ENCODE measurements at places on chromosomes 11 and 22. TPM values are rescaled to one million over a fixed set of nuclear protein-coding genes. Genes with fewer than 3 reads are reported as not detected.

Gene BCR
- 38.2 TPM for total RNA-seq

Gene OVCH2
- total RNA-seq, result 5.3 TPM

Gene AP1B1
- 57.2 TPM for total RNA-seq

Gene FUT4
- total RNA-seq, result 12.4 TPM

Gene HOATZ
- not detected for total RNA-seq

Gene TSKU
- total RNA-seq, result 19.0 TPM

Gene ROBO4
- total RNA-seq, result 25.2 TPM

Gene CHST1
- 5.7 TPM for total RNA-seq

Gene PAX6
- total RNA-seq, result 0.06 TPM

Gene RRP7A
- 26.3 TPM for total RNA-seq

Gene TRPC6
- 12.7 TPM for total RNA-seq

Gene PELI3
- 10.8 TPM for total RNA-seq

Gene MRGPRF
- total RNA-seq, result 26.7 TPM

Gene SERPIND1
- total RNA-seq, result 0.53 TPM

Gene GAL3ST1
- 27.3 TPM for total RNA-seq

Gene TNNT3
- total RNA-seq, result 410 TPM

Gene MS4A2
- 0.47 TPM for total RNA-seq

Gene CFL1
- 360 TPM for total RNA-seq
